T-helper 9 cell (primary cell): ENCODE measurements at places on chromosomes 11 and 22.

DNA sequence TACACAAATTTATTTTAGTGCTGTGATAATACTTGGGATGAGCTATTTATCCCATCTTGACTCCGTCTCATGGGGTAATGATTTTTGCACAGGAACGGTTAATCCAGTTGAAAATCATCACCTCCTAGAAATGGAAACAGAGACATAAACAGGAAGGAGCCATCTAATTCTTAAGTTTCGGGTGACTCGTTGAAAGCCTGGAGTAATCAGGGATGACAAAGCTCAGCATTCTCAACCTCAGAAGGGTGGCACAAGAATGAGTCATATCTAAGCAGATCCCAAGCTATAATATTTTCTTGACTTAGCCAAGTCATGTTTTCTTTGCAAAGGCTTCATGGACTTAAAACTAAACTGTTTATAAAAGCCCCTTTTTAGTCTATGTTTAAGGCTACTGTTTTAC is 280.8 kb upstream of the CCDC90B start:
- DNase-seq = no peak

GRCh38 chr11:24226606-24227005 is 270.2 kb upstream of the LUZP2 start:
- DNase-seq = no peak

- DNase-seq = no peak
Observed at GRCh38 chr11:13315517-13316432, 38.2 kb downstream of the BMAL1 start.

DNA sequence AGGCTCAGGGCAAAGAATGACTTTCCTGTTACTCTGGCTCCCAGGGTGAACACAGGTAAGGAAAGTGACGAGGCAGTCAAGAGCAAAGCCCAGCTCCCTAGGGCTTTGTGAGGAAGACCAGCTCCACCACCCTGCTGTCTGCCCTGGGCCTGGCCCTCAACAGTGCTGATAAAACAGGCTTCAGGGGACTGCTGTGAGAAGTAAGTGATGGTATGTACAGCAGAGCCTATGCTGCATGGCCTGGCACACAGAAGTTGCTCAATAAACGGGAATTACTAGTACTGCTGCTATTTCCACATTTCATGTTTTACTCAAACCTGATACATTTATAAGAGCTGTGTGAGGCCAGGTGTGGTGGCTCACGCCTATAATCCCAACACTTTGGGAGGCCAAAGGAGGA is 50.3 kb downstream of the MICAL3 start:
- DNase-seq = no peak

- DNase-seq = no peak
Observed at GRCh38 chr11:77968337-77968736, 26.1 kb downstream of the INTS4 start.

DNA sequence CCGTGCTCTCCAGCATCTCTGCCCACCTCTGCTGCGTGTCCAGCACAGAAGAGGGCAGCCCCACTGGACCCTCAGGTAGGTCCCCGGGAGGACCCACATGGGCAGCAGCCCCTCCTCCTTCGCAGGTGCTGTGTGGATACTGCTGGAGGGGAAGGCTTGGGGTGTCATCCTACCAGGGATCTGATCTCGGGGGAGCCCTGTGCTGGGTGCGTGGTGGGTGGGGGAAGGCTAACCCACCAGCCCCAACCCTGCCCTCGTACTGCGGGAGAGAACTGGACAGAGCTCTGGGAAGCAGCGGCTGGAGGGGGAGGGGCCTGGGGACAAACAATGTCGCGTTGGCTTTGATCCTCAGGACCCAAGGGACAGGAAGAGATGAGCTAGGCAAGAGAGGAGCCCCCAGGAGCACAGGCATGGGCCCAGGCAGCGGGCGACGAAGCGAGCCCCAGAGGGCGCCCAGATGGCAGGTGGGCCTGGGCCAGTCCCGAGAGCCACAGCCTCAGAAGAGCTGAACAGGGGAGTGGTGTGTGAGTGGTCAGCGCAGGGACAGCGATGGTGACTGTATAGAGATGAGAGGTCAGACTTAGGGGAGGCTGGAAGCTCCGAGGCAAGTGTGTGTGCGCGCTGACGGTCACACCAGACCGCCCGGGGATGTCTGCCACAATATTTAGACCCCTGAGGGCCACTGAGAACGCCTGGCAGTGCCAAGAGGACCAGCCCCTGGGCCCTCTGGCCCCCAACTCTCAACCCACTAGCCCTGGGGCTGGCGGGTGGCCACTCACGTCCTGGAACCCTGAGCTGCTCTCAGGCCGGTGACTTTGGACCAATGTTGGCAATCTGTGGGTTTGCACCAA is 1.4 kb upstream of the PIM3 start:
- no peak for DNase-seq

DNA sequence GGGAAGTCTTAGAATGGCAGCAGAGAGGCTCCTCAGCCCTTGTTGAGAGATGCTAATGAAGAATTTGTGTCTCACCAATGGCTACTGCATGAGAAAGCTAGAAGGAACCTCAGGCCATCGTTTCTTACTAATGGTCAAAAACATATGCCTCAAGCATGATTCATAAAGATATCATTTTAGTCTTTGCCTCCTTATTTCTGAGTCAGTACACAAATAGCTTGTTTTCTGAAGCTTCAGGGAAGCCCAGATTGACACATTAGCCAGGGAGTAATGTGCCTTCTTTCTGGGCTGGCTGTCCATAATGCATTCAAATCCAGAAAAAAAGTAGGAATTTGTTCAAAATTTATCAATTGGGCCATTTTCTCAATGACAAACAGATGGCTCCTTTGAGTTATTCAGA is 169.4 kb upstream of the ZBED5 start:
- no peak for DNase-seq

DNA sequence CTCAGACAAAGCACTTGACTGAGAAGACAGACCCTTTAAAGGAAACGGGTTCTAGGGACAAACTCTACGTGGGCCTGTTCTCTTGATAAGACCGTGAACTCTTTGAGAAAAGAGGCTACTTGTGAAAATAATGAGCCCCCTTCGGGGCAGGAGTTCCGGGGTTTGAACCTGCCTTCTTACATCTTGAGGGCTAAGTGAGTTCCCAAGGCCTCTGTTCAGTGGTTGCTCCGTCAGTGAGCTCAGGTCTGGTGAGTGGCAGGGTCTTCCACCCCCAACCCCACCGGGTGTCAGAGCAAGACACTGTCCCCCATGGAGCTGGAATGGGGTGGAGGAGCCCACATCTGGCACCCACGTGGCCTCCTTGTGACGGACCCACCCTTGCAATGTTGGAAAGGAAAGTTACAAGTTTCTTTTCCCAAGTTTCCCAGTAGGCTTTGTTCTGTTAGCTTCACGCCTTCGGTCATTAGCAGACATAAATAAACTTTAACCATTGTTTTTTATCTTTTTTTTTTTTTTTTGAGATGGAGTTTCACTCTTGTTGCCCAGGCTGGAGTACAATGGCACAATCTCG is 6.3 kb upstream of the SAMM50 start:
- DNase-seq = no peak

DNA sequence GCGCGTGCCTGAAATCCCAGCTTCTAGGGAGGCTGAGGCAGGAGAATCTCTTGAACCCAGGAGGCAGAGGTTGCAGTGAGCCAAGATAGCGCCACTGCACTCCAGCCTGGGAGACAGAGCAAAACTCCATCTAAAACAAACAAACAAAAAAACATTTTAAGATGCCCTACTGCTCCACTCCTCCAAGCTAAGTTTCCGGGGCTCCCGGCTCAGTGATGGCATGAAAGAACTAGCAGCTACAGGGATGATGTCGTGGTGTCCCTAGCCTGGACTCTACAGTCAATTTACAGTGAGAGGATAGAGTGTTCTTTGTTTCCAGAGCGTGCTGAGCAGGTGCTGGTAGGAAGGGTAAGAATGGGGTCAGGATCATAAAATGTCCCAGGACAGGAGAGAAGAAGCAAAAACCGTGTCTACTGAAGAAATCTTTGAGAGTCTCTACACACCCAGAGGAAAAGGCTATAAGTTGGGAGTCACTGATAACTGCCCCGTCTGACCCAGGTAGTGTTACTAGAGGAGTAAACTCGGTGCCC is 1.2 kb upstream of the ZBTB3 start:
- no peak for DNase-seq

- DNase-seq = no peak
Observed at GRCh38 chr11:95076416-95076815, 9.7 kb downstream of the SRSF8 start.

- DNase-seq = peak; percentile 64
Observed at GRCh38 chr22:24803064-24803542, 2.9 kb upstream of the SGSM1 start.

DNA sequence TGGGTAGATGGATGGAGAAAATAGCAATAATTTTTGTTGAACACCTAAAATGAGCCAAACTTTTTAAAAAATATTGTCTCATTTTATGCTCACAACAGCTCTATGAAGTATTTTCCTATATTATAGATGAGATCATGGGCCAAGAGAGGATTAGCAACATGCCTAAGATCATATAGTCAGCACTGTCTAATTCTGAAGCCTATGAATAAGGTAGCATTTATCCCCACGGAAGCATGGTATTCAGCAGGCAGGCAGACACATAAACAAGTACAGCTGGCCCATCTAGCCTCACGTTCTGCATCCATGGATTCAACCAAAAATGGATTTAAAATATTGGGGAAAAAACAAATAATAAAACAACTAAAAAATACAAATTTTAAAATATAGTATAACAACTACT is 21.9 kb upstream of the RAB30 start:
- no peak for DNase-seq

GRCh38 chr11:5280582-5281102 is 10.9 kb upstream of the HBE1 start:
- DNase-seq = no peak

GRCh38 chr11:27394781-27395228 is 31.8 kb upstream of the CCDC34 start:
- no peak for DNase-seq

- no peak for DNase-seq
Observed at GRCh38 chr11:78802058-78802761, 227.5 kb upstream of the NARS2 start.

DNA sequence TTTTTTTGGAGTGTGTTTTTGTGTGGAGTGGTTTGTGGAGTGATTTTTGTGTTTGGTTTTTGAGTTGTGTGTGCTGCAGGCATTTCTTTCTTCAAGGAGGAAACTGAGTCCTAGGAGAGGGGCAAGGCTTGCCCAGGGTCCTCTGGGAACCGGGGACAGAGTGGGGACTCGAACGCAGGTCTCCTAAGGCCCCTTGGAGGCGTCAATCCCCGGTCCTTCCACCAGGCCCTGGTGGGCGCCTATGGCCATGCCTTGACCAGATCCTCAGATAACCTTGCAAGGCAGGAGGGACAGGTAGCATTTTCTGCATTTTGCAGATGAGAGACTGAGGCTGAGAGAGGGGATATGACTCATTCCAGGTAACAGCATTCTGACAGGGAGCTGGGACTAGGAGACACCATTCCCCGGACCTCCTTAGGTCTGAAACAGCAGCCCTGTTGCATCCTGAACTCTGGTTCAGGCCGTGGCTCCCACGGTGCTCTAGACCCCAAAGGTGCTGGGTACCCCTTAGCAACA is 39.1 kb downstream of the MYO7A start:
- no peak for DNase-seq

GRCh38 chr11:45922425-45923082 is at the start of gene LARGE2:
Gene LARGE2 (plus strand): TSS chr11:45922656. CDS start chr11:45922883, 227 bp downstream.
- DNase-seq = no peak

DNA sequence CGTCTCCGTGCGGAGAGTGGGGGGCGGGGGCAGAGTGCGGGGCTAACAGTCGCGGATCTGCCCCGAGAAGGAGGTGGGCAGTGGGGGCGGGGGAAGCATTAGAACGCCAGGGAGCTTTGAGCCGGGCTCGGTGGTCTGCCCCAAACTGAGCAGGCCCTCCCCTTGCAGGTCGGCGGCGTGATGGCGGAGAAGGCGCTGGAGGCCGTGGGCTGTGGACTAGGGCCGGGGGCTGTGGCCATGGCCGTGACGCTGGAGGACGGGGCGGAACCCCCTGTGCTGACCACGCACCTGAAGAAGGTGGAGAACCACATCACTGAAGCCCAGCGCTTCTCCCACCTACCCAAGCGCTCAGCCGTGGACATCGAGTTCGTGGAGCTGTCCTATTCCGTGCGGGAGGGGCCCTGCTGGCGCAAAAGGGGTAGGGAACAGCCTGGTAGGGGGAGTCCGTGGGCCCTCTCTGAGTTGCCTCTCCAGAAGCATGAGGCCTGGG is 979 bp downstream of the ABCG4 start:
- no peak for DNase-seq

- DNase-seq = no peak
Observed at GRCh38 chr11:69306821-69307220, 12.9 kb downstream of the MYEOV start.

DNA sequence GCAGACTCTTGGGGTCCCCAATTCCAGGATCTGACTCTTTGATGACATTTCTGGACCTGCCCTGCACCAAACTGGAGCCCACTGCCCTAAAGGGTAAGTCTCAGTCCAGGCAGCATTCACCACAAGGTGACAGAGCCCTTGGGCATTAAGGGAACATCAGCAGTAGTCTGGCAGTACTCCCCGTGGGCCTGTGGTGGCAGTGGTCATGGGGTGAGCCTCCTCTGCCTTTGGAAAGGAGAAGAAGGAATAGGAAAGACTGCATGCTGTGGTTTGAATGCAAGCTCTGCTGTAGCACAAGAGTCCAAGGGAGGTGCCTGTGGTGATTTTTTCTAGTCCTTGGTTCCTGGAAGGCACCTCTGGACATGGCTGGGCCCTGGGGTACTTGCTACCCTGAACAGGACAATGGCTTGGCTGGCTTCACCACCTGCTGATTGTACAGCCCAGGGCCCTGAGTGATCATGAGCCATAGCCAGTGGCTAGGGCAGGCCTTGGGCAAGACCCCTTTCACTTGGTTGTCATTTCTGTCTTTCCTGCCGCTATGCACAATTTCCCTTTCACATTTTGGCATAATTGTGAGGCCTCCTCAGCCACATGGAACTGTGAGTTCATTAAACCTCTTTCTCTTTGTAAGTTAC is 160.7 kb upstream of the GRIA4 start:
- no peak for DNase-seq

DNA sequence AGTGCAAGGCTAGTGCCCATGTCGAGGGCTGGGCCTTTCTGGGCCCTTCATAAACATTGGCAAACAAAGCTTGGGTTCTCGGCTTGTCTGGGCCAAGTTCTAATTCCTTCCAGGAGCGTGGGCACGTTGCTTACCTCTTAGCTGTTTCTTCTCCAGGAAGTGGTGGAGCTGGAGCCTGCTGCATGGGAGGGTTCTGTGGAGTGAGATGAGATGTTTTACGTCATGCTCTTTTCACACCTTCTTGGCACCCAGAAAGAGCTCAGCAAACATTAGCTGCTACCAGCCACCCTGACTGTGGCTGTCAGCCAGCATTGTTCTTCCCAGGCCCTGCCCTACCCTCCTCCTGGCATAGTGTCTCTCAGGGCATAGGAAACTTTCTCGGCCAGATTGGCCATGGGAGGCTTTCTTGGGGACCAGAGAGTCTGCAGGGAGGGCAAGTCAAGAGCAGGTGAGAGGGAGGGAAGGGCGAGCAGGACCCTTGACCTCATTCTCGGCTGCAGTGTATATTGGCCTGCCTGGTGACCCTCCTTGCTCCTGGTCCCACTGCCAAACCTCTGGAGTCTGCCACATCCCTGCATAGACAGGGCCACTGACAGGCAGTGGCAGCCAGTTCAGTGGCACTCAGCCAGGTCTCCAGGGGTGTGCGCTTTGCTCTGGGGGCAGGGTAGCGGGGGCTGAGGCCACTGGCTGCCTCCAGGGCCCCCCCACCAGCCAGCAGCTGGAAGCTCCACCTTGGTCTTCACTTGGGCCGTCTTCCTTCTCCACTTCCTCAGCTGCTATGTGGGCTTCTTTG is 98.8 kb downstream of the BCR start:
- DNase-seq = no peak

GRCh38 chr11:70411713-70412452 is 13.6 kb downstream of the CTTN start:
- DNase-seq = no peak
